MV-4-11 (cell line): ENCODE measurements at places on chromosomes 16 and 17.

GRCh38 chr16:49608098-49608497 lies 234.5 kb downstream of the C16orf78 start:
- no peak for DNase-seq

GRCh38 chr16:19338335-19338734 lies 52.8 kb downstream of the CLEC19A start:
- no peak for DNase-seq

- no peak for DNase-seq
Observed at GRCh38 chr17:51888816-51889215, 269.7 kb downstream of the CA10 start.

DNA sequence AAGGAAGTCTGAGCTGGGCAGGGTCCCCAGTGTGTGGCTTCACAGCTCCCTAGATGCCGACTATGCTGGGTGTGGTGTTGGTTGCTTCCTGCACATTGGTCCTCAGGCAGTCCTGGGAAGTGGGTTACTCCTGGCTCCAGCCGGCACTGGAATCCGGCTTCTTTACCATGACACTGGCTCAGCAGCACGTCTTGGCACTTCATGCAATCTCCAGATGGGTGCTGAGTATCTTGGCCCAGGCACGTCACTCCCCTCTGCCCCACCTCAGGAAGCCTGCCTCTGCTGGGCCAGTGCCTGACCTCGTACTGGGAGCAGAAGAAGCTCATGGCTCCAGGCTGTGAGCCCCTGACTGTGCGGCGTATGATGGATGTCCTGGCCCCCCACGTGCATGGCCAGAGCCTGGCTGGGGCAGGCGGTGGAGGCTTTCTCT lies 24.5 kb downstream of the FCSK start:
- no peak for DNase-seq

DNA sequence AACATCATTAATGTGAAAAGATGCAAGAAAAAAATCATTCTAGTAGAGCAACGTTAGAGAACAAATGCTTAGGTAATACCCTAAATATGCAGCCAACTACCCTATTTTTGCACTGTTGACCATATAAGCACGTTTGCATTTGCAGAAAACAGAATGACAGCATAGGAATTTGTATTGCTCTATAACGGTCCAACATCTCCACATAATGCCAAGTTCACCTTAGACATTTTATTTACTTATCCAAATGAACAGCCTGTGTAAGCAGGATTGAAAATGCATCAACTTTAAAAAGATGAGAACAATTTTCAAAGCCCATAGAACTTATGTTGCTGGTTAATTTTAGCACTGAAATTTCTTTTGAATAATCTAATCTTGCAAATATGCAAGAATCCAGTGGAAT lies 19.1 kb upstream of the RSL1D1 start:
- DNase-seq: no peak

GRCh38 chr17:77497578-77497934 lies 356.8 kb downstream of the SEC14L1 start:
- DNase-seq: no peak

- no peak for DNase-seq
Observed at GRCh38 chr16:14202697-14203096, 131.6 kb downstream of the MRTFB start.

DNA sequence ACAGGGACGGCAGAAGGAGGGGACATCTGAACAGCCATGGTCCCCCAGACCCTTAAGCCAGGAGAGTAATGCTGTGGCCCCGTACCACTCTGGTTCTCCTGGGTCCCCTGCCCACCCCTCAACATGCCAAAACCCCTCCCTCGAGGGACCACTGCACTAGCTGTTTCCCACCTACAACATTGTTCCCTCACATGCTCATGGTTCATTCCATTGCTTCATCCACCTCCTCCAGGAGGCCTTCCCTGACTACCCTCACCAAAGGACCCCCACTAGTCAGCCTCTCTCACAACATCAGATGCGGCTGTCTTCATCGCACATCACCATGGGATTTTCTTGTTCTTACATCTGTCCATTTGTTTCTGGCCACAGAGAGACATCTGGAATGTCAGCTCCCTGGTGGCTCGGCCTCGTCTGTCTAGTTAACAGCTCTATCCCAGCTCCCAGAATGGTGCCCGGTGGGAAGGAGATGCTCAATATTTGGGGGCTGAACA lies 1.7 kb downstream of the DOK4 start:
- DNase-seq: no peak

GRCh38 chr16:35198223-35199199 lies 1739.1 kb downstream of the TP53TG3F start:
- no peak for DNase-seq

DNA sequence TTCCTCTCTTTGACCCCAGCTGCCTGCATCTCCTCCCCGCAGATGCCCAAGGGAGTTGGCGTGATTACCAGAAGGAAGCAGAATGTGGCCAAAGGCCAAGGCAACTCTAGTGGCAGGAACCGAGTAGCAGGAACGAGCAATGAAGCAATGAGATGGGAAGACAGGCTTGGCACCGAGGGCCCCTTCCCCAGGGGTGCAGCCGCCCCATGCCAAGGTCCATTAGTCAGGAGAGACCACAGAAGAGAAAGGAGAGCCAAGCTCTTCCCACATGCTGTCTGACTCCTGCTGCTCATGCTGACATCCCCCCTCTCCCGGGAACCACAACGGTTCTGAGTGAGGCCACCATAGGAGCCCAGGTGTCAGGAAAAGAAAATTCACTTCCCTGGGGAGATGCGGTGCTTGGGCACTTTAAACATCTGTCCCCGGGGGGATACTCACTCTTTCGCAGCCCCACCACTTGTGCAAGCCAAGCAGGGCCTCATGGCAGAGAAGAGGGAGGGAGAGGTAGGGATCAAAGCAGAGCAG lies 67.4 kb downstream of the MYO18A start:
- no peak for DNase-seq

DNA sequence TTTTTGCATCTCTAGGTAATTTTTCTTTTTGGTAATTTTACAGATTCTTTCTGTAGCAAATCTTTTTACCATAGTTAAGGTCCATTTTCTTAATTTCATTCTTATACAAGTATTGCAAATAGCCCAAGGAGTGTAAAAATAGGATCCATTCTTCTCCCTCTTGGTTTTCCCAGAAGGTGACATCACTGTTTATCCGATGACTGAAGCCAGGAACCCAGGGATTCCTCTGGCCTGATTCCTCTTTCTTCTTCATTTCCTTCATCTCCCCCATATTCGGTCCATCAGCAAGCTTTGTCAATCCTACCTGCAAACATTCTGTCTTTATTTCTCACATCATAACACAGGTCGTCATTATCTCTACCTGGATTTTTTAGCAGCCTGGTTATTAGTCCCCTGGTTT lies 5.3 kb downstream of the RBBP6 start:
- DNase-seq: no peak

GRCh38 chr17:8140065-8141029 lies 11.9 kb downstream of the PER1 start:
- no peak for DNase-seq

GRCh38 chr17:31394544-31394943 lies 3.1 kb downstream of the RAB11FIP4 start:
- DNase-seq: peak; percentile 49

GRCh38 chr17:47778184-47778635 lies 43.4 kb downstream of the OSBPL7 start:
- no peak for DNase-seq

GRCh38 chr17:5526821-5527598 lies 40.6 kb downstream of the MIS12 start:
- peak; percentile 98 for DNase-seq

DNA sequence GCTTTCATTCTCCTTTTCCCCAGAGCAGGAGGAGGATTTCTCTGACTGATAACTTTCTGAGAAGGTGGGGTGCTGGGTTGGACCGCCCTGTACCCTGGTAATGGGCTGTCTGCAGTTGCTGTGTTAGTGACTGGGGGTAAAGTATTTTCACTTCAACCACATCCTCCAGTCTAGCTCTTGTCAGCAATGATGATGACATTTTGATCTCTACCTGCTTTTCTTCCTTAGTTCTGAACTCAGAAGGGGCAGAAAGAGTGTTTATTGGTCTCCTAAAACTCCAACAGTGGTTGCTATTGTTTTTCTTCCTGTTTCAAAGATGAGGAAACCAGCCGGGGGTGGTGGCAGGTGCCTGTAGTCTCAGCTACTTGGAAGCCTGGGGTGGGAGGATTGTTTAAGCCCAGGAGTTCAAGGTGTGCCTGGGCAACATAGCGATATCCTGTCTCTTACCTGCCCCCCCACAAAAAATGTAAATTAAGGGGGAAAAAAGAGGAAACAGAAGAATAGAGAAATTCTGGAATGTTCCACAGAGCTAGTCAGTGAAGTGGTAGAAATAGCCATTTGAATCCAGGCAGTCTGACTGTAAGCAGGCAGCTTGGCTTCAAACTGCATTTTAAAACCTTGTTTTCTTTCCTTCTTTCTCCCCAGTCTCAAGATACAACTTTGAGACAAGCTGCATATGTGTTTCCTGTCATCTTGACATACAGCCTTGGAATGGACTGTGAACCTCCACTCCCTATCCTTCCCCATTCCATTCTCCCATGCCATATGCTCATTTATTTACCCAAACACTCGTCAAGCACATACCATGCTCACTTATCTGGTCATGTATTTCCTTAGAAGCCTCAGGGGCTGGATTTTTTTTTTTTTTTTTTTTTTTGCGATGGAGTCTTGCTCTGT lies 3.3 kb upstream of the N4BP1 start:
- DNase-seq: peak; percentile 38

- DNase-seq: peak; percentile 82
Observed at GRCh38 chr16:1991948-1992703, 2.4 kb downstream of the SYNGR3 start.

GRCh38 chr16:72934636-72935403 lies 113.1 kb downstream of the ZFHX3 start:
- peak; percentile 78 for DNase-seq

- no peak for DNase-seq
Observed at GRCh38 chr16:5214466-5214865, 116.9 kb upstream of the EEF2KMT start.

GRCh38 chr16:5024632-5025031 lies 9.1 kb downstream of the NAGPA start:
- no peak for DNase-seq

GRCh38 chr17:27559506-27560481 lies 71.2 kb upstream of the LGALS9 start:
- DNase-seq: peak; percentile 62

DNA sequence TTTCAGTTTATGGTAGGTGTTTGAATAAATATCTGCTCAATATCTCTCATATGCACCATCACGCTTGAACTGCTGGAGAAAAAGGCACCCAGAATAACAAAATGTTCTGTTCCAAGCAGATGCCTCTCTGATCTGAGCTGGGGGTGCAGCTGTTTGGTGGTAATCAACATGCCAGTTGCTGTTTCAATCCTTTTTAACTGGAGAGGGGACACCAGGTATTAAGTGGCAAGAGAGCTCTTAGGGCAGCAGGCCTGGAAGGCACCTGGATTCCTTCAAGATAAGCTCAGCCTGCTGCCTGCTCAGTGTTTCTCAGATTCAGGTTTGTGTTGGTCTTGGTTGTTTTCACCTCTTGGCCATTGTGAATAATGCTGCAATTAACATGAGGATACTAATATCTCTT lies 27.2 kb upstream of the VAT1L start:
- DNase-seq: no peak

- peak; percentile 94 for DNase-seq
Observed at GRCh38 chr16:87543436-87544191, 50.8 kb upstream of the ZCCHC14 start.

DNA sequence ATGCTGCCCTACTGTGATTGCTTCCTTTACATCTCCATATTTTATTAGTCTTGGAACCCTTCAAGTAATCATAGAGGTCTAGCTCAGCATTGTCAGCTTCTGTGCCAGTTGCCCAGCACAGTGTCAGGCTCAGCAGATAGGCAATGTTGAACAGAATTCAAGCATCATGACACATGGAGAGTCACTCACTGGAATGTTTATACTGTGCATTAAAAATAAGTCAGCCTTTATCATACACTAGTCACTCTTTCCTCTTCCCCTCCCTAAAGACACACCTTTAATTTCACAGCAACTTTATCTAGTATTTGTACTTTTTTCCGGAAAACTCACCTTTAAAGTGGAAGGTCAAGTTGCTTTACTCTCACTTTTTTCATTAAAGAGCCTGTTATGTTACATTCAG lies 253.8 kb upstream of the CDH11 start:
- DNase-seq: no peak

GRCh38 chr17:4519361-4519788 lies 20.7 kb downstream of the SPNS2 start:
- DNase-seq: no peak
